ENCODE measurements at places on chromosomes 13 and 19.

GRCh38 chr13:24166561-24166960 is 6.0 kb downstream of the SPATA13 start:
- DNase-seq: peak; percentile 81

DNA sequence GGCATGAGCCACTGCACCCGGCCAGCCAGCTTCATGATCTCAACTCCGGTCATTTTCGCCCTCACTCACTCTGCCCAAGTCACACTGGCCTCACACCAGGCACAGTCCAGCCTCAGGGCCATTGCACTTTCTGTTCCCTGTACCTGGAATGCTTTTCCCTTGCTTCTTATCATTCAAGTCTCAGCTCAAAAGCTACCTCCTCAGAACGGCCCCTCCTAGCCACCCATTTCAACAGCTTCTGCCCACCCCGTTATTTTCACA is 2.5 kb upstream of the TLE2 start:
- no peak for DNase-seq

GRCh38 chr19:45824041-45824471 is 8.9 kb upstream of the RSPH6A start:
- DNase-seq: no peak

GRCh38 chr13:60407095-60407494 is 10.1 kb downstream of the TDRD3 start:
- no peak for DNase-seq

DNA sequence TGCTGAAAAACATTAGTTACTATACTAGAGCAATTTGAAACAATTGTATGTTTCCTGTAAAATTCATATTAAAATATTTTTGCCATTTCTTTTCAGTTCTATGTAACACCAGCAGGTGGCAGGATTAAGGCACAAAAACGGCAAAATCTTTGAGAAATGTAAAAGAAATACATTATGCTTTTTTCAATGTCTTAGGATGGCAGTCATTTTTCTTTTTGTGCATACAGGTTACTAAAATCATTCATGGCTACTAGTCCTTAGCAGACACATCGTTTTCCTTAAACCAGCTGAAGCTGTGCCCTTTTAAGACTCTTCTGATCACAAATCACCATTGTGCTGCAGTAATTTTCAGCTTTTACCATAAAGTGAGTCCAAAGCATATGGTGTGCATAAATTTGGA is 800.7 kb upstream of the SLITRK5 start:
- peak; percentile 7 for DNase-seq

DNA sequence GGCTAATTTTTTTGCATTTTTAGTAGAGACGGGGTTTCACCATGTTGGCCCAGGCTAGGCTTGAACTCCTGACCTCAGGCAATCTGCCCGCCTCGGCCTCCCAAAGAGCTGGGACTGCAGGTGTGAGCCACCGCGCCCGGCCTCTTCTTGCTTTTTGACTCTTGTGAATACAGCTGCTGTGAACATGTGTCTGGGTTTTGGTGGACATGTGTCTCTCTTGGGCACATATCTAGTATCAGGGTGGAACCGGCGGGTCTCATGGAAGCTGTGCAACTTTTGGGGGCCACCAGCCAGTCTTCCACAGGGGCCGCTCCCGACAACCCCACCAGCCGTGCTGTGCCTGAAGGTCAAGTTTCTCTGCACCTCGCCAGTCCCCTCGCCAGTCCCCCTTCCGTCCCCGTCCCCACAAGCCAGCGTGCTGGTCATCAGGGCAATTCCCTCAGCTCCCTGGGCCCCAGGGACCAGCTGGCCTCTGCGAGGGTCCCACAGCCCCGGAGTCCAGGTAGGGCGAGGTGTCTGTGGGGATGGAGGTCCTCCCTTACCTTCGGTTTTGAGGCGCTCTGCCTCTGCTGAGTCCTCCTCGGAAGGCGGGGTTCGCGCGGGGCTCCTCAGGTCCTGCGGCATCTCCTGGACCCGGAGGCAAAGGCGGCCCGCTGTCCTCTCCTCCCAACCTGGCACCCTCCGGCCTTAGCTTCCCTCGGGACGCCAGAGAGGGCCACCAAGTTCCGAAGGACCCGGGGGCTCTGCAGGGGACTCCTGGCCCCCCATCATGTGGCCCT is 16.3 kb downstream of the SGTA start:
- no peak for DNase-seq

GRCh38 chr19:5480427-5480836 is 25.2 kb downstream of the ZNRF4 start:
- no peak for DNase-seq

DNA sequence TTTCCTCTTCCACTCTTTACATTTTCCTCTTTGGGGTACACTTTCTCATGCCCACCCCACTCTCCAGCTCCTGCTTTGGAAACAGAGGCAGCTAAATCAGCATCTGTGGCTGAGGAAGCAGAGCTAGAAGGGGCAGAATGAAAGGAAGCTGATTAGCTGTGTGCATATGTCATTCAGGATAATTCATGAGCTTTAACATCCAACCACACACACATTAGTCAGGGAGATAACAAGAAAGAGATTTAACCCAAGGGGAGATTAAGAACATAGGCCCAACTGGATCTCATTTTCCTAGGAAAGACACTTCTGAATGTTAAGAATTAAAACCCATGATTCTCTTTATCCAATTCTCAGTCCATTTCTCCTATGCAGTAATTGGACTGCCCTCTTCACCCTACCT is 405.5 kb downstream of the TBC1D4 start:
- no peak for DNase-seq

- no peak for DNase-seq
These were observed 13.5 kb upstream of the TLE5 start for GRCh38 chr19:3075605-3076431.

GRCh38 chr19:31470952-31471351 is 121.7 kb upstream of the TSHZ3 start:
- no peak for DNase-seq

DNA sequence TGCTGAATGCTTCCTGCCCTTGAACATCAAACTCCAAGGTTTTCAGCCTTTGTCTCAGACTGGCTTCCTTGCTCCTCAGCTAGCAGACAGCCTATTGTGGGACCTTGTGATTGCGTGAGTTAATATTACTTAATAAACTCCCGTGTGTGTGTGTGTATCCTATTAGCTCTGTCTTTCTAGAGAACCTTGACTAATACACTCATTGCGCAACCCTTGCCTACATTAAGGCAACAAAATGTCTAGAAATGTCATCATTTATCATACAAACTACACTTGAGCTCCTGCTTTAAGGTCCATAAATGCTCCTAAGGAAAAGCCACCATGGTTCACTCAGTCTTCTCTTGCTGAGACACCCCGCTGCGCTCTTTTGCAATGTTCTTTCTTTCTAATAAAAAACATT is 2861.0 kb downstream of the PCDH9 start:
- no peak for DNase-seq

DNA sequence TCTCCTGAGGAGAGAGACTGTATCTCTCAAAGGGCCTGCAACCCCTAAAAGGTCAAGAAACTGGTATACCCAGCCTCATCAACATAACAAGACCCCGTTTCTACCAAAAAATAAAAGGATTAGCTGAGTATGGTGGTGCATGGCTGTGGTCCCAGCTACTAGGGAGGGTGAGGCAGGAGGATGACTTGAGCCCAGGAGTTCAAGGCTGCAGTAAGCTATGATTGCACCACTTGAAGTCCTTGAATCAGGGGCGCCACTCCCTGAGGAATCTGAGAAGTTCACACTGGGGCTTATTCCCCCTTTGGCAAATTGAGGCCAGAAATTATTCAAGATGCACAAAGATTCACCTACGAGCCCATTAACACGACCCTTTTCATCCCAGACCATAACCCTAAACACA is 83.0 kb downstream of the TSHZ3 start:
- DNase-seq: no peak

All from fibroblast of skin of left quadriceps (primary cell).